ENCODE measurements at places on chromosomes 4 and X.

DNA sequence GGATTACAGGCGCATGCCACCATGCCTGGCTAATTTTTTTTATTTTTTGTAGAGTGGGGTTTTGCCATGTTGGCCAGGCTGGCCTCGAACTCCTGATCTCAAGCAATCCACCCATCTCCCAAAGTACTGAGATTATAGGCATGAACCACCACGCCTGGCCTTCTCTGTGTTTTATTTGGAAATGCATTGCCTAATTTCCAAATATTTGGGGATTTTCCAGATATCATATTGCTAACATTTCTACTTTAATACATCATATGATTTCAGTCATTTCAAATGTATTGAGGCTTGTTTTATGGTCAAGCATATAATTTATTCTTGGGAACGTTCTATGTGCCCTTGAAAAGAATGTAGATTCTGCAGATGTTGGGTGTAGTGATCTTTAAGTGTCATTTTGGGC lies 38.8 kb downstream of the FGF2 start:
- no peak for DNase-seq

DNA sequence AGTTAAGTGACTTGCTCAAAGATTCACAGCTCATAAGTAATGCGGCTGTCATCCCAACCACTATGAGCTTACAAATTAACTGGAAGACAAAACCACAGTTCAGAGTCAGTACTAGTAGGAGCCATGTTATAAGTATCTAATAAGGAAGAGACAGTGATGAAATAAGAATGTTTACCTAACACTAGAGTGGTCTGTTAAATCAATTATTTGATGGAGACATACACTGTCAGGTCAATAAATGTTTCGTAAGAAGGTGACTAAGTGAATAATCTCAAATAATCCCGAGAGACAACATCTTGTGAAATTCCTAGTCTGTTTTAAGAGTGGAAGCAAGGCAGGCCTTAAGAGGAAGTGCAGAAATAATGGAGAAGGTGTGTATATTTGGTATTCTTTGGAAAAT lies 25.8 kb upstream of the AMELX start:
- no peak for DNase-seq

- DNase-seq: no peak
These were observed 18.4 kb downstream of the NOP14 start for GRCh38 chr4:2944586-2945526.

GRCh38 chr4:142278171-142278570 lies 567.9 kb downstream of the INPP4B start:
- DNase-seq: no peak

DNA sequence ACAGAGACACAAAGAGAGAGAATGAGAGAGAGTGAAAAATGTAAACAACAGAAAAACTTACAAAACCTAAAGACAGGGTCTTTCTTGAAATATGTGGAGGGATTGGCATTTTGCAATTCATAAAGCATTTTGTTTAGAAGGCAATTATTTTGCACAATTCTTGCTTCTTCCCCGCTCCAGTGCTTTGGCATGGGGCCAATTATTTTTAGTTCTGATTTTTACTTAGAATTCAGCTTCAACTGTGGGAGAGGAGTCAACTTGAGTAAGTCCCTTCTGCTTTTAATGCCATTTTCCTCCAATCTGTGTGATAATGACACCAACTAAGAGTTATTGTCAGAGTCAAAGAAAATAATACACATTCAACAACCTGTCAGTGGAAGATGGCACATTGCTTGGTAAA lies 1051.9 kb downstream of the NLGN4X start:
- DNase-seq: no peak

DNA sequence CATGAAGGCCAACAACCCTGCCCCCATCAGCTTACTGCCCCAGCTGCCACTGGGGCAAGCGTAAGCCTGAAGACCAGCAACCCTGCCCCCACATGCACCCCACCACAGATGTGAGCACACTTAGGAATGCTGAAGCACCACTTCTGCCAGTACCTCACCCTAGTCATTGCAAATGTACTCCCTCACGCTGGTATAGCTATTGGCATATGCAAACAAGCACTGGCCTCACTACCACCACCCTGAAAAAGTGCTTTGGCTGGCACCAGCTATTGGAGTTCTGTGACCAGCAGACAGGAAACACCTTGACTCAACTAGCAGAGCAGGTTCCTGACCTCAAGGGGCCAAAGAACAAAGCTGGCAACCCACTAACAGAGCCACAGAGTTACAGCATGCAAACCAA lies 534.4 kb upstream of the POU3F4 start:
- no peak for DNase-seq

- no peak for DNase-seq
These were observed 135.6 kb downstream of the STAG2 start for GRCh38 chrX:124097116-124097515.

DNA sequence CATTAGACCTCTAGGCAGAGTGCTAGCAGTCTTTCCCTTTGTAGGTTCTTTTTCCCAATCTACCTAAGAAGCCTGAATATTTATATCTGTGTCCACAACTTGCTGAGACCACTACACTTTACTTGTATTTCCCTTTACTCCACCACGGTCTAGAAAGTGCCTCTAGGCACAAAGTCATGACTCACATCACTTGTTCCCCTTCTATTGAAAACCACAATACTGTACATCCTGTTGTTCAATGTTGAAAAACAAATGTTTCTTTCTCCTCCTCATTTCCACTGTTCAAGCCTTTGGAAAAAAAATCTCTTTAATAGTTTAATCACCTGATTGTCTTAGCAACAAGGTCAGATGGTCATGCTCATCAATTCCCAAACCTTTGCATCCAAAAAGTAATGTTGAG lies 326.7 kb downstream of the GUCY2F start:
- no peak for DNase-seq

- no peak for DNase-seq
These were observed 173.9 kb upstream of the PGRMC2 start for GRCh38 chr4:128461291-128462102.

- DNase-seq: no peak
These were observed 1.2 kb downstream of the KLKB1 start for GRCh38 chr4:186228514-186228894.

DNA sequence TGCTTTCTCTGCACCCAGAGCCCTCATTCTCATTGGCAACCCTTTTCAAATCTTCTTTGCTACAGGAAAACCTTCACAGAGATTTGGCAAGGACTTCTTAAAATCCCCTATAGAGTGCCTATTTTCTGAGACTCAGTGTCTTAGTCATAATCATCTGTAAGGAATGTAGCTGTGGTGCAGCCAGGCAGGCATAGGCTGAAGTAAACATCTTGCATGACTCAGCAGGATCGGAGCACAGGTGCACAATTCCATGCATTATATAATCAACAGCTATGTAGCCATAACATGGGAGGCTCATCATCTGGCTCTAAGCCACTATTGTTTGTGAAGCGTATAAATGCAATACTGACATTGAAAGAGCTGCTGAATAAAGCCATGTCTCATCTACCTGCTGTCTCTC lies 368.8 kb downstream of the MAGEE1 start:
- DNase-seq: no peak

GRCh38 chrX:40952855-40953254 lies 132.4 kb upstream of the USP9X start:
- no peak for DNase-seq

DNA sequence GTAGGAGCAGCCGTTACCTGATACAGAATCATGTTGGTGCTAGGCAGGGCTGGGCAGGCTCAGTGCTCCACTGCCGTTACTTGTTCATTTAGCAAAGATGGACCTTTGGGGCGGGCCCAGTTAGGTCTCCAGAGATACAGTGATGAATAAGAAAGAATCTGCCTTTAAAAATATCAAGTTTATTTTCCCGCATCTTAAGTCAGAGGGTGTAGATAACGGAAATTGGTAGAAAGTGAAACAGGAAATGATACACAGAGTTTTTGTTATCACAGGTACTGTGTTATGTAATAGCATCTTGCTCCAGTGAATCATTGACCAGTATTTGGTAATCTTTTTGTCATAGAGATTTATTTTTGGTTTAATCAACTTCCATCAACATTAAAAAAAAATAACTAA lies 5.5 kb downstream of the TMEM131L start:
- DNase-seq: no peak

GRCh38 chr4:37562592-37562991 lies 123.6 kb downstream of the RELL1 start:
- DNase-seq: no peak

- DNase-seq: no peak
These were observed 339.1 kb downstream of the PAPSS1 start for GRCh38 chr4:107380836-107381438.
